ENCODE measurements at places on chromosomes 2 and 18.

DNA sequence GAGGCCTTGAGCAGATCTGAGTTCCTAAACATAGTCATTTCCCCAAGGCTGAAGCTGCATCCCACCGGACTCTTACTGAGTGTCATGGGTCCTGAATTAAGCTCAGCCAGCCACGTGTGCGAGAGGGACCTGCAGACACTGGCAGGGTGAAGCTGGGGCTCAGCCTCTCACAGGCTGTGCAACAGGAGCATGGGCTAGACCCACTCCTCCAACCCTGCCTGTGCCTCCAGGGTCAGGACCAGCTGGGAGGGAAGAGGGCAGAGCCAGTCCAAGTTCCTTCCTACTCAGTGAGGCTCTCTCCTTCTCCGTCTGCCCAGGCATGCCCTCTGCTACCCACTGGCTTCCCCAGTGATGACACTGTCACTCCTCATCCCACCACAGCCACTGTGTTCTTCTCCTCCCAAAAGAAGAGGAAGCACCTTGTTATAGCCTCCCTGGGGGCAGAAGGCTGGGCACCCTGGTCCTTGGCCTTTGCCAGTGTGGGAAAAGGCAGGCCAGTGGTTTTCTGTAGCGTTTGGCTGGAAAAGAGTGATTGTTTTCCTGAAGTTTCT is 78.9 kb downstream of the KCNF1 start:
- no peak for DNase-seq

DNA sequence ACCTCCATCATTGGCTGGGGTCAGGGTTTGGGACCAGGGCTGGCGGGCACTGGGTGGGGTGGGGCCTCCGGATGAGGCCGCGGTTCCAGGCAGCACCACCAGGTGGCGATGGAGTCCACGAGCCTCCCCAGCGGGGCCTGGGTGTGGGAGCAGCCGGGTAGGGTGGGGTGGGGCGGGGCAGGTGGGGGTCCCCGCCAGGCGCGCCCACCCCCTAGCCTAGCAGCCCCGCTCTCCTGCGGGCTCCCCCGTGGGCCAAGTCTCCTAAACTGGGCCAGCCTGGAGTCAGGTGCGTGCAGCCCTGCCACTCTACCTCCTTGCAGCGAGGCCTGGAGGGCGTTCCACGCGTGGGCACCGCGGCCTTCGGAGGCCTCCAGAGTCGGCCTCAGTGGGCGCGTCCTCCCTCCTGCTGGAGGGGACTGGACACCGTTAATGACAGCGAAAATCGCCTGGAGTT is 187.5 kb downstream of the TWIST2 start:
- peak; percentile 63 for DNase-seq

GRCh38 chr18:57287766-57288165 is 64.6 kb upstream of the ST8SIA3 start:
- DNase-seq: no peak

- DNase-seq: no peak
Measured at GRCh38 chr2:150538651-150539201, 51.3 kb upstream of the RND3 start.

- DNase-seq: no peak
Measured at GRCh38 chr2:85255813-85256594, 71.8 kb downstream of the TGOLN2 start.

GRCh38 chr2:126792186-126792585 is 106.5 kb upstream of the TEX51 start:
- no peak for DNase-seq

GRCh38 chr18:76441668-76442412 is 53.2 kb downstream of the ZNF516 start:
- DNase-seq: no peak

DNA sequence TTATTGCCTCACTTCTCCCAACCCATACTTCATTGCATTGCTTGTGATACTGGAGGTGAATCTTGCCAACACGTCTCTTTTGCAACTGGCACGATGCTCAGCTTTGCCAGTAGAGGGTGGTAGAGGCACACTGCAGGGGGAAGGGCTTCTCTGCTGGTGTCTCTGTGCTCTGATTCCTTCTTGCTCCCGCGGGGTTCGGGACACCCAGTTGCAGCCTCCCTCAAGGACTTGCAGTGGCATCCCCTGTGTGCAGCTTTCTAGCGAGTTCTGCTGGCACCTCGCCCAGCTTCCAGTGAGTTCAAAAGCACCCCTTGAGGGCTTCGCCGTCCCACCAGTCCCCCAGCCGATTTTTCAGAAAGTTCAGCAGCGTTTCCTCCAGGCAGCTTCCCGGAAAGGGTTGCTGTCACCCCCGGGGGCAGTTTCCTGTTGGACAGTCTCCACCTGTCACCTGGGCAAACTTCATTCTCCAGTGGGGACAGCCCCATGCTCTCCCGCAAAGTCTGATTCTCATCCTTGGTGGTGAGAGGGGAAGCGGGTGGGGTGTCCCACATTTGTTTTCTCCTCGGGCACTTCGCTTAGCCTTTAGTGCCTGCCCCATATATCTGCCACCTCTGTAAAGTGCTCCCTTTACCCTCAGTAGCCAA is 35.4 kb upstream of the EN1 start:
- peak; percentile 69 for DNase-seq

DNA sequence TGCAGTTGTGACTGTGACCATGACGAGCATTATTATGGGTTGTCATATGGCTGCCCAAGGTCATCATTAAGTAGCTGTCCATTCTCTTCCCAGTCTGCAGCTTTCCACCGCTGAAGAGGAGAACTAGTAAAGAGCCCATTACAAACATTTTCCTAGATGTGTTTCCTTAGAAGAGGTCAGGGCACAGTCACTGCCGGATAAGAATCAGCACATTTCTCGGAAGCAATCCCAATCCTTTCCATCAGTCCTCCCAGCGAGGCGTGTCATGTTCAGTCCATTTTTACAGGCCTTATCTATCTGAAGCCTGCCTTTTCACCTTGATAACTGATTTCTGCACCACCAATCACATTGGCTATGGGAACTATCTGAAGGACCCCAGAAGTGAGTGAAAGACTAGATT is 319.9 kb upstream of the SLC14A2 start:
- no peak for DNase-seq

- DNase-seq: no peak
Measured at GRCh38 chr2:16050908-16051489, 110.6 kb downstream of the MYCN start.

- no peak for DNase-seq
Measured at GRCh38 chr2:140506606-140507005, 1624.2 kb downstream of the LRP1B start.

GRCh38 chr2:26654061-26654340 is 12.8 kb upstream of the CIB4 start:
- no peak for DNase-seq

- DNase-seq: peak; percentile 71
Measured at GRCh38 chr18:79400591-79401381, 5.1 kb downstream of the NFATC1 start.

Data from activated naive CD4-positive, alpha-beta T cell treated with anti-CD3 and anti-CD28 coated beads, Interleukin-2, amount 50 U/mL, for 16 hours (primary cell).